ENCODE measurements at places on chromosomes 2 and 18.

DNA sequence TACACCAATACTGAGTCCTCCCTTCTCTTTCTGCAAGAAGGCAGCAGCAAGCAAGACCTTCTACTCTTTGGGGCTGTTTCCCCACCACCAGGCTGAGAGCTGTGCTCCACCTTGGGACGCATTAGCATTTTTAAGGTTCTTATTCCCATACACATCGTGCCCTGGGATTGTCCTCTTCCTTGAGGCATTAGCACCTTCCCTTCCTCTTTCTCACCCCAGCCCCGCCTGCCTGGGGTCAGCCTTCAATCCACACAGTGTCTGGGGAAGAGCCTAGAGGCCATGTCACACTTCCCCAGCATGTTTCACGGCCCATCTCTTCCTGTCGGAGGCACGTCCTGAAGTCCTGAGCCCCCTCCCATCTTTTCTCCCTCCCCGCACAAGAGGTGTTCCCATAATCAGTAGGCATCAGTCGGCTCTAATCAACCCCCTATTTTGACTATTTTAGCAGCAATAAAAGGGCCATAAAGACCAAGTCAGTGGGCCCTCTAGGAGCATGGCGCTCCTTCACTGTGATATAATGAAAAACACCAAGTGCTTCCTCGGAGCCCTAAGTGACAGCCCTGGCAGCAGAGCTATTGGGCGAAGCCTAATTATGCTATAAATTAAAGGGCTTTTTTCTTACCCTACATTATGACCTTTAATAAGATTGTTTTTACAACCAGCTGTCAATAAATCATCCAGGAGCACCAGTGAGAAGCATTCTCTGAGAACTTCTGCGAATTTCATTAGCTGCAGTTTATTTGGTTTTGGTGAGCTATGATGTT is 55.0 kb upstream of the PKDCC start:
- no peak for DNase-seq

- no peak for DNase-seq
Observed at GRCh38 chr18:76567835-76568445, 72.9 kb upstream of the ZNF516 start.

GRCh38 chr18:72986103-72986502 is 118.3 kb upstream of the NETO1 start:
- DNase-seq = no peak

DNA sequence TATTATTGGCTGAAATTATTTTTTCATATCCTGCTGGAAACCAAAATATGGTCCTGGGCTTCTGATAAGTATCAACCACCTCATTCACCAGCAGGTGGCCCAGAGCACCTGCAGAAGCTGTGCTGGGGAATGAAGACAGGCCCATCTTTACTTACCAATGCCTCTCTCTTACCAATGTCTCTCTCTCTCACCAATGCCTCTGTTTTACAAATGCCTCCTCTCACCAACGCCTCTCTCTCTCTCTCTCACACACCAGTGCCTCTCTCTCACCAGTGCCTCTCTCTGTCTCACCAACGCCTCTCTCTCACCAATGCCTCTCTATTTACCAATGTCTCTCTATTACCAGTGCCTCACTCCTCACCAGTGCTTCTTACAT is 2.3 kb upstream of the MAL start:
- DNase-seq = no peak

GRCh38 chr2:158589303-158589702 is 132.6 kb downstream of the PKP4 start:
- DNase-seq = no peak

- DNase-seq = peak; percentile 4
Observed at GRCh38 chr2:42999856-43000241, 207.5 kb upstream of the HAAO start.

DNA sequence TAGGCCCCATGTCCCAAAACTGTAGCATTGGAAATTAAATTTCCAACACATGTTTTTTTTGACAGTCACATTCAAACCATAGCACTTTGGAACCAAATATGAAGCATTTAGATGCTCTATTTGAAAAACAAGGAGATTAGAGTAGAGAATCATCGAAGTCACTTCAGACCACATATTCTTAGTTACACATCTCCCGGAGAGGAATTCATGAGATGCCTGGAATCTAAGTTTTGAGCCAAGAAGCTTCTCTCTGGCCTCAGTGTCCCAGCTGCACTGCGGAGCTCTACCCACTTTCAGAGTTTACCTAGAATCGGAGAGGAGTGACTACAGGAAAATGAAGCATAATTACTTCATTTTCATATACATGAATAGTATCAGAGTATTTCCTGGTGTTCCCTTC is 385.9 kb downstream of the TNS1 start:
- DNase-seq = no peak
